ENCODE measurements at places on chromosomes 11 and 22.
A peak's percentile ranks its signal among the peaks of the same experiment; 100 is the strongest.

DNA sequence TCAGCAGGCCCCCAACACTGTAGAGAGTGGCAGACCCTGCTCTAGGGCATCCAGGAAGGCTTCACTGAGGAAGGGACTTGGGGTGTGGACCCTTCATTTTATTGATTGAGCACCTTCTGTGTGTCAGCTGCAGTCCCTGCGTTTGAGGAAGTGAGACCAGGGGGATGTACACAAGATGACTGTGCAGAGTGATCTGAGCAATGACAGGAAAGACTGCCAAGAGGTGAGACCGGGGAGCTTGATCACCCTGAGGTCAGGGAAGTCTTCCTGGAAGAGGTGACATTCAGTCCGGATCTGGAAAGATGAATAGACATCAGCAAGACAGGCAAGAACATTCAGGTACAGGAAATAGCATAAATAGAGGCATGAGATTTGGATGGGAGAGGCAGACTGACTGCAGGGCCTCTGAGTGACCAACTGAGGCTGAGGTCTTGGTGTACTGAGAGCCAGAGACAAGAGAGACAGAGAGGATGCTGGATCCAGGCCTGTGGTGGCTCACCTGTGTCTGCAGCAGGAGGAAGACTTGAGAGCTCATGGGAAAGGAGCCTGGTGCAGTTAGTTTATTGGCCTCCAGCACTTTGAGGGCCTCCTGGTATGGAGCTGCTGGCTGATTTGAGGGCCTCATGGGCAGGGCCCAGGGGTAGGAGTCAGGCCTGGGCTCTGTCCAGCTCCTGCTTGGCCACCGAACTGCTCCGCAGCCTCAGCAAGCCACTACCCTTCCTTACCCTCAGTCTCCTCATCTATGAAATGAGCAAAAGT lies 5.2 kb downstream of the DGAT2 start:
- no peak for DNase-seq

DNA sequence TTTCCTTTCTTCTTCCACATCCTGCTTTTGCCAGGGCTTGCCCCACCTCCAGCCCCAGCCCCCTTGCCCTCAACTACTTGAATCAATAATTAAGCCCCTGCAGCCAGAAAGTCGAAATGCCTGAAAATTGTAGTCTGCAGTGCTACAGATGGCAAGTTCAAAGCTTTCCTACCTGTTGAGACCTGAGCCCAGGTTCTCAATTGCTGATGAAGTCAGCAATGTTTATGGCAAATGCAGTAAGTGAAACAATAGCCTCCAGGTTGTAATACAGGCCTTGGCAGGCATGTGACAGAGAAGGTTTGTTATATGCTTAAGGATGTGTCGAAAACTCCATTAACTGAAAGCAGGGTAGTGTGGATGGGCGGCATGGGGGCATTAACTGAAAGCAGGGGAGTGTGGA lies 181.1 kb upstream of the SESN3 start:
- no peak for DNase-seq

- no peak for DNase-seq
These were observed 34.2 kb downstream of the TCF20 start for GRCh38 chr22:42236268-42236667.

DNA sequence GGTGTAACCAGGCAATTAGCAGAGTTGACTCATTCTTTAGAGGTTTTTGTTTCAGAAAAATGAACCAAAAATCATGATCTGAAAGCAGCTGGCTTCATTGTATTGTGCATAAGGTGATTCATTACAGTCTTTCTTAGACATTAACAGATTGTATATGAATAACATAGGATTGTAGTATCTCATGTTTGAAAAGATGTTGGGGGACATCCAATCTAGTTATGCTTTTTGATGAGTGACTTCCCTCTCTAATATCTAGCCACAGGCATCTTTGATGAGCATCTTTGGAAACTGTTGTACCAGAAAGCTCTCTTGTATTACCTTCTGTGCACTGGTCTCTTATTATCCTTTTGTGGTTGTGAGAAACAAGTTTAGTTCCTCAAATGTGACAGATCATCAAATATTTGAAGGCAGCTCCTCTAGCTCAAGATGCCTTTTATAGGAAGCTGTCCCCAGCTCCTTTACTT lies 8.3 kb downstream of the GRK3 start:
- DNase-seq, result no peak

GRCh38 chr11:107598225-107599139 lies 7.5 kb downstream of the ELMOD1 start:
- peak; percentile 20 for DNase-seq

DNA sequence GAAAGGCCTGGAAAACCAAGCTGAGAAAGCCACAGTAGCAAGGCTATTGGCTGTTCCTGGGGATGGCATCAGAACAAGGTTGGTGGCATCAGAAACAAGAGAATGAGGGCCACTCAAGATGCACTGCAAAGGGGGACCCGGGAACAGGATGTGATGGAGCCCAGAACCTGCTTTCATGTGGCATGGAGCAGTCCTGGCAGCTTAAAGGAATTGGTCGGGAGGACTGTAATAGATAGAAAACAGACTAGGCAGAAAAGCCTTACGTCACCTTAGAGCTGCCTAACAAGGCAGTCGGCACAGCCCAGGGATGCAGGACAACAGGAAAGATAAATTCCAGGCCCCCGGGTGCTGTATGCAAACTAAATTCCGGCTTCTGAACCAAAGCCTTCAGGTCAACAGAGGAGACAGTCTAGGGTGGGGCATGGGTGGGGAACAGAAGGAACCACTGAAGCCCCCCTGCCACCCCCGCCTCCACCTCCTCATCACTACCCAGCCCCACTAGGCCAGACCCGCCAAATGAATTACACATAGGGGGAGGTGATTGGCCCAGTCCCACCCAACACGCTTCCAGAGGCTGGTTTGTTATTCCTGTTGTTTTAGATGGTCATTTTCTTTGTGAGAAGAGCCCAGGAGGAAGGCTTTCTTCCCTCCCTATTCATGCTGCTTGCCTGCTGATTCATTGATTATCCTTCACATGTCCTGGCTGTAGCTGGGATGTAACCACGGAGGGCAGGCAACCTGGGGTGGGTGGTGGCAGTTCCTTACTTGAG lies 25.7 kb upstream of the LRRC55 start:
- DNase-seq, result no peak

DNA sequence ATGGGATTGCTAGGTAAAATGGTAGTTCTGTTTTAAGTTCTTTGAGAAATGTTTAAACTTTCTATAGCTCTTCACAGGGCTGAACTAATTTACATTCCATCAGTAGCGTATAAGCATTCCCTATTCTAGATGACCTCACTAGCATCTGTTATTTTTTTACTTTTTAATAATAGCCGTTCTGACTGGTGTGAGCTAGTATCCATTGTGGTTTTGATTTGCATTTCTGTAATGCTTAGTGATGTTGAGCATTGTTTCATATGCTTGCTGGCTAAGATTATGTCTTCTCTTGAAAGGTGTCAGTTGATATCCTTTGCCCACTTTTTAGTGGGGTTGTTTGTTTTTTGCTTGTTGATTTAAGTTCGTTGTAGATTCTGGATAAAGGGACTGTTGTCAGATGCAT lies 35.9 kb downstream of the MMP27 start:
- DNase-seq, result no peak
